Esophagus squamous epithelium (tissue), 5 donors: ENCODE measurements at places on chromosomes 2 and 18. TPM values are rescaled to one million over a fixed set of nuclear protein-coding genes. Genes with fewer than 3 reads are reported as not detected.

GRCh38 chr2:42098571-42099437, 51.0 kb downstream of the PKDCC start:
- DNase-seq: no peak
- H3K27me3 ChIP-seq: no peaks in the 10 kb centered on the region
- H3K4me1 ChIP-seq: peaks cover 63% of the 10 kb centered on the region
- H3K36me3 ChIP-seq: no peaks in the 10 kb centered on the region

GRCh38 chr2:65349863-65350262, 82.5 kb downstream of the SPRED2 start:
- H3K4me1 ChIP-seq: peaks cover 11% of the 10 kb centered on the region
- H3K4me3 ChIP-seq: no peak overlapping the region

- H3K27me3 ChIP-seq: peaks cover 52% of the 10 kb centered on the region
- H3K36me3 ChIP-seq: no peaks in the 10 kb centered on the region
- H3K4me3 ChIP-seq: no peak overlapping the region
- H3K4me1 ChIP-seq: peaks cover 36% of the 10 kb centered on the region
Measured at GRCh38 chr2:31134480-31134879, 3.8 kb downstream of the GALNT14 start.

DNA sequence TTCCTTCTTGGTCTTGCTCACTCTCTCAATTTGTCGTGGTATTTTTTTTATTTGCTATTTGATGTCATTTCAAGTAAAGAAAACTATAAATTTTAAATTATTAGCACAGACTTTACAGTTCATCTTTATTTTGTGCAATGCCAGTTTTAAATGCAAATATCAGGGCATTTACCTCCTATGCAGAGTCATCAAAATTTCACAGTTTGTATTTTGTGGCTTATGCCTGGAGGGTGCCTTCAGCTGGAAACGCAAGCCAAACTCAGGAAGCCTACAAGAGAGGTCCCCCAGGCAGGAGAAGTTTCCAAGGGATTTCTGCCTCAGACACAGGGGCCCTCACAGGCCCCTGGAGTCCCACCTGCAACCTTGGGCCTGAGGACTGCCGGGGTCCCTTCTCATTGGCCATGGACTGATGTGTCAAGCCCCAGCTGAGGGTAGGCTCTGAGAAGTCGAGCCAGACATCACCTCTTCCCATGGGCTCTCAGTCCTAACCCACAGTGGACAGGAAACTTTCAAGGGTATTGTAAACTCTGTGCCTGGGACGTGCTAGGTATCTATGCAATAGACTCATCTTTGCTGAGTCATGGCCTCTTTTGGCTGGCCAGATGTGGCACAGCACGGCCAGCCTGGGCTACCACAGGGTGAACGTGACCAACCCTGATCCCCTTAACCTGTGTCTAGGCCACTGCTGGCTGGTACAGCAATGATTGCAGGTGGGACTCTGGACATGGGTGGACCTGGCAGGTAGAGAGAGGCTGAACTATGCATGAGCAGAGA, 236.5 kb downstream of the CELF4 start:
- H3K4me1 ChIP-seq: no peaks in the 10 kb centered on the region
- H3K36me3 ChIP-seq: no peaks in the 10 kb centered on the region
- H3K4me3 ChIP-seq: no peak overlapping the region
- no peaks in the 10 kb centered on the region for H3K27me3 ChIP-seq
- no peak for DNase-seq

DNA sequence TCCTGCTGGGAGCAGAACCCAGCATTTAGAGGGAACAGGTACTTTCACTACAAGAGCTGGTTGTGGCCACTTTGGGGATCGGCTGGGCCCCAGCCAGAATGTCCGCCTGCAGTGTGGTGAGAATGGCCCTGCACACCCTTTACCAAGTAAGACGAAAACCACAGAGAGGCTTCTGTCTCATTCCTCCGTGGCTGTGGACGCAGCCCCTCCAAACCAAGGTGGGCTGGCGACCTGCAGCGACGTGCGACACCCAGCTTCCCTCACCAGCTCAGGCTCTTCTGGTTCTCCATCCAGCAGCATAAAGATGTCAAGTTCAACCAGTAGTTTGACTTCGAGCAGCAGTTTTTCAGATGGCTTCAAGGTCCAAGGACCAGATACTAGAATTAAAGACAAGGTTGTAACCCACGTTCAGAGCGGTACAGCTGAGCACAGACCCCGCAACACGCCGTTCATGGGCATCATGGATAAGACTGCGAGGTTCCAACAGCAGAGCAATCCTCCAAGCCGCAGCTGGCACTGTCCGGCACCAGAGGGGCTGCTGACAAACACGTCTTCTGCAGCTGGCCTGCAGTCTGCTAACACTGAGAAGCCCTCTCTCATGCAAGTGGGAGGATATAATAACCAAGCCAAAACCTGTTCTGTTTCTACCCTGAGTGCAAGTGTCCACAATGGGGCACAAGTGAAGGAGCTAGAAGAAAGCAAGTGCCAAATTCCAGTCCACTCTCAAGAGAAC, 56.2 kb downstream of the WDSUB1 start:
- no peaks in the 10 kb centered on the region for H3K27me3 ChIP-seq
- H3K36me3 ChIP-seq: peaks cover 23% of the 10 kb centered on the region
- no peak overlapping the region for H3K4me3 ChIP-seq
- H3K27ac ChIP-seq: no peak overlapping the region
- H3K4me1 ChIP-seq: peaks cover 5% of the 10 kb centered on the region
- no peak for DNase-seq

- H3K27me3 ChIP-seq: no peaks in the 10 kb centered on the region
- H3K4me1 ChIP-seq: peaks cover 30% of the 10 kb centered on the region
- no peak overlapping the region for H3K4me3 ChIP-seq
- DNase-seq: no peak
- peak overlapping the region; percentile 70 for H3K27ac ChIP-seq
Measured at GRCh38 chr2:219384859-219385258, 2.9 kb downstream of the DNPEP start.

DNA sequence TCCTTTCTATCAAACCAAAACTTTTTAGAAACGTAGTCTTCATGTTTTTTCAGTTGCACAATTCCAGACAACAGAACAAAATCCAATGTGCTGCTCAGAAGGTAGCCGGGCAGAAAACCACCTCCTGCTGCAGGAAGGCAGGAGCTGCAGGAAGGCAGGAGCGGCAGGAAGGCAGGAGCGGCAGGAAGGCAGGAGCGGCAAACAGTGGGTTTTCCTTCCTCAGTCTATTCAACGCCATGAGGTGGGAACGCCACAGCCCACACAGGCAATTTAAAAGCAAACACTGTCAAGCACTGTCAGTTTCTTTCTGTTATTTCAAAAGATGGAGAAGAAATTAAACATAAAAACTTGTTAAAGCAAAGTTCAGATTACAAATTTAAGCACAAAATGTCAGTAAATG, 601.2 kb upstream of the SALL3 start:
- no peaks in the 10 kb centered on the region for H3K4me1 ChIP-seq
- no peak for DNase-seq
- no peaks in the 10 kb centered on the region for H3K36me3 ChIP-seq
- H3K27me3 ChIP-seq: no peaks in the 10 kb centered on the region
- H3K4me3 ChIP-seq: no peak overlapping the region

- no peak overlapping the region for H3K4me3 ChIP-seq
- no peak for DNase-seq
- no peaks in the 10 kb centered on the region for H3K4me1 ChIP-seq
- no peak overlapping the region for H3K27ac ChIP-seq
- H3K27me3 ChIP-seq: no peaks in the 10 kb centered on the region
Measured at GRCh38 chr2:212979046-212979612, 172.3 kb downstream of the IKZF2 start.

DNA sequence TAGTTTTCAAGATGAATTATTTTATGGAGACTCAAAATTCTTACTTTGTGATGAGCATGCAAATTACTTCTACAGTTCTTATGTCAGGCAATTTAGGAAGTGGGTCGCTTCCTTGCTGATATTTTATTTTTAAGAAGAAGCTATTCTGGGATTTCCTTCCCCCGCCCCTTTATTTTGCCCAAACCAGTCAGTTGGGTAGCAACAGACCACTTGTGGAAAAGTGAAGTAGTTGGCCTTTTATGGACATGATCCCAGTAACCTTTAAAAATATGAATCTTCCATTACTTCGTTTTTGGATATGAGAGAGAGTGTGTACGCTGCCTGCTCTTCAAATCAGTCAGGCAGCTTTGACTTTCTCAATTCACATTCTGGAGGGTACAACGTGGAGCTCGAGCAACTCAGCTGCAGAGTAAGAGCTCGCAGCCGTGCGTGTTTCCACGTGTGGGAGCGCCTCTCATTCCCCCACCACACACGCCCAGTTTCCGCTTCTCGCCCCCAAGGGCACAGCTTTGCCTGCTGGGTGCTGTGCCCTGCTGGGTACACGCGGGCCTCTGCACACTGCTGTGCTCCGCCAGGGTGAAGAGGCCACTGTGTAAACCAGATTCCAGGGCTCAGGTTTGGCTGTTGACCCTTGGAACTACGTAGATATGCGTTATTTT, 92.6 kb downstream of the ITGB1BP1 start:
- no peaks in the 10 kb centered on the region for H3K36me3 ChIP-seq
- H3K27ac ChIP-seq: no peak overlapping the region

- no peaks in the 10 kb centered on the region for H3K27me3 ChIP-seq
- peaks cover 17% of the 10 kb centered on the region for H3K4me1 ChIP-seq
- H3K36me3 ChIP-seq: peaks cover 100% of the 10 kb centered on the region
- DNase-seq: no peak
Measured at GRCh38 chr18:23556145-23556780, 30.0 kb downstream of the NPC1 start.

- H3K27me3 ChIP-seq: no peaks in the 10 kb centered on the region
- H3K4me1 ChIP-seq: peaks cover 11% of the 10 kb centered on the region
- DNase-seq: no peak
- peak overlapping the region; percentile 92 for H3K27ac ChIP-seq
- peak overlapping the region; percentile 75 for H3K4me3 ChIP-seq
Measured at GRCh38 chr2:218711550-218711929, 905 bp downstream of the TTLL4 start.

- DNase-seq: no peak
- no peaks in the 10 kb centered on the region for H3K27me3 ChIP-seq
- H3K4me3 ChIP-seq: no peak overlapping the region
- no peaks in the 10 kb centered on the region for H3K36me3 ChIP-seq
Measured at GRCh38 chr2:124339709-124340108, 314.6 kb downstream of the CNTNAP5 start.

- no peak for DNase-seq
- no peak overlapping the region for H3K27ac ChIP-seq
- H3K27me3 ChIP-seq: peaks cover 65% of the 10 kb centered on the region
- no peaks in the 10 kb centered on the region for H3K36me3 ChIP-seq
- no peaks in the 10 kb centered on the region for H3K4me1 ChIP-seq
- H3K4me3 ChIP-seq: no peak overlapping the region
Measured at GRCh38 chr2:232465061-232465460, 9.1 kb downstream of the ALPI start.

DNA sequence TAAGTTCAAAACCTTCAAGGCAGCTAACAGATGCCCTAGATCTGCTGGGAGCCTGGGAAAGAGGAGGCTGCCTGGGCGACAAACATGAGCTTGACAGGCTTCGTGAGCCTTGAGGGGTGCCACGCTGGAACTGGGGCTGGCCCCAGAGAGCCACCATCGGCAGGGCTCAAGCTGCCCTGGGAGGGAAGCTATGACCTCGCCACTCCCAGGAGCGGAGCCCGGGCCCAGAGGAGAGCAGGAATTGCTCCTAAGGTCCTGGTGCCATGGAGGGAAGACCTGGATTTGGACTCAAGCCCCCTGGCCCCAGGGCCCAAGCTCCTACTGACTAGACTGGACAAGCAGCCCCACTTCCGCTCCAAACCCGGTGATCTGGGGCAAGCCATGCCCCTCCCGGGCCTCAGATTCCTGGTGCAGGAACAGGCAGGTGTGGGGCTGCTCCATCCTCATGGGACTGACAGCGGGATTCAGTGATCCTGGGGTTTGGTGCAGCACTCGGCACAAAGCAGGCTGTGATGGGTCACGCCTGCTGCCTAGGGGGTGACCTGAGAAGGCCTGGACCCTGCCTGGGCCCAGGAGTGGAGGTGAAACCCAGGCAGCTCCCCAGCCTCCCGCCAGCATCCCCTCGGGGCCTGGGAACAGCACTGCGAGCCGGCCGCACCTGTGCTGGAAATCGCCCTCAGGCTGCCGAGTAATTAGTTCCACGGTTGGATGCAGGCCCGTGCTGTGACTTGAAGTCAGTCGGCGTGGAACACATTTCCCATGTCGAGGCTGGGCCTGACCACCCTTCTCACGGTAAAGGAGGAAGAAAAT, 246.9 kb downstream of the NDUFA10 start:
- H3K36me3 ChIP-seq: no peaks in the 10 kb centered on the region
- no peak overlapping the region for H3K27ac ChIP-seq
- H3K4me1 ChIP-seq: no peaks in the 10 kb centered on the region
- no peak for DNase-seq
- H3K4me3 ChIP-seq: no peak overlapping the region

DNA sequence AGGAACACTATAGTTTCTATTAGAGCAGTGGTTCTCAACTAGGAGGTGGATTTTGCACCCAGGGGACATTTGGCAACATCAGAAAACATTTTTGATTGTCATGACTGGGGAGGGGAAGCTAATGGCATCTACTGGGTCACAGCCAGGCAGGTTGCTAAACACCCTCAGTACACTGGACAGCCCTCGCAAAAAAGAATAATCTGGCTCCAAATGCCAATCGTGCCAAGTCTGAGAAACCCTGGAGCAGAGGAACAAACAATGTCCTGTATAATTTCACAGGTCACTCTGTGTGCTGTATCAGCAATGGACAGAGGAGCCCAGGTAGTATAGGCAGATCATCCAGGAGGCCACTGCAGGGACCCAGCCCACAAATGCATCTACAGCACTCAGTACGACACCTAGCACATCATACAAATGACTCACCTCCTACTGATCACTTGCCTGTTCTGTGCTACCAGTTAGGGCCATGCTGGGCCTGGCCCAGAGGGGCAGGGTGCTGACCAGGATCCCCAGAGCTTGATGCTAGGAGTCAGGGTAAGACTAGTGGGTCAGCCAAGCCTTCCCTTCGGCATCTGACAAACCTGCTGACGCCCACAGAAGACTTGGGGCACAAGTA, 37.6 kb downstream of the SFXN5 start:
- no peak overlapping the region for H3K27ac ChIP-seq
- H3K36me3 ChIP-seq: peaks cover 2% of the 10 kb centered on the region

- DNase-seq: no peak
- H3K27ac ChIP-seq: peak overlapping the region; percentile 74
- H3K4me1 ChIP-seq: peaks cover 18% of the 10 kb centered on the region
- H3K36me3 ChIP-seq: no peaks in the 10 kb centered on the region
- no peaks in the 10 kb centered on the region for H3K27me3 ChIP-seq
- H3K4me3 ChIP-seq: no peak overlapping the region
Measured at GRCh38 chr18:38038242-38038641, 472.6 kb upstream of the CELF4 start.

The ATOH8 gene
- 12.1 TPM for total RNA-seq

The HOXD4 gene
- not detected for total RNA-seq

The MATN3 gene
- total RNA-seq: not detected

The TET3 gene
- total RNA-seq: 20.2 TPM

The IGFBP5 gene
- 122 TPM for total RNA-seq
